ENCODE measurements at places on chromosomes 1 and 21.

GRCh38 chr1:24045771-24046170 is 65.6 kb upstream of the SRSF10 start:
- DNase-seq = no peak

GRCh38 chr21:19712441-19712840 is 1285.8 kb upstream of the NCAM2 start:
- DNase-seq = no peak

DNA sequence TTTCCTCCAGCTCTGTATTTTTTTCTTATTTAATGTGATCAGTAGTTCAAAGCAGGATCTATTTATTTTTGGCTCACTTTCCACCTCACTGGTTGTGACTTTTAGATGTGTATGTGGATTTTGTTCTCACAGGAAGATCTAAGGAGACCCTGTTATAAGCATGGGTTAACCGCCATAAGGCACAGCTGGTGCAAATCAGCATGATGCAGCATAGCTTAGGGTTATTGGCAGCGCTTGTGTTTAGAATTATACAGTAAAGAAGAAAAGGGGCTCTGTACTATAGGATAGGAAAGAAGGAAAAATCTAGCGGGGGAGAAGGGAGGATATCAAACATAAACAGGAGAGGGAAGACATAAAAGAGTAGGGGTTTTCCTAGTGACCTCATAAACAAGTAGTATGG is 26.9 kb upstream of the RGL1 start:
- no peak for DNase-seq

DNA sequence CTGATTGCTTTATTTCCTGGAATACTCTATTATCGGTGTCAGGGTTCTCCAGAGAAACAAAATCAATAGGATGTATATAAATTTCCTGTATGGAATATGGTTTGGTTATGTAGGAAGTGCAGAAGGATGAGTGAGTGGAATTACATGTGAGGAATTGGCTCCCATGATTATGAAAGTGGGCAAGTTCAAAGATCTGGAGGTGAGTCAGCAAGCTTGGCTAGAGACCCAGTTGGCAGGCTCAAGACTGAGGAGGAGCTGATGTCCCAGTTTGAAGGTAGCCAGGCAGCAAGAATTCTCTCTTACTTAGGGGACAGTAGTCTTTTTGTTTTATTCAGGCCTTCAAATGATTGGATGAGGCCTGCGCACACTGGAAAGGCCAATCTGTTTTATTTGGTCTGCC is 57.5 kb downstream of the MAP3K7CL start:
- no peak for DNase-seq

All from activated CD4-positive, alpha-beta T cell treated with anti-CD3 and anti-CD28 coated beads for 24 hours (primary cell).